ENCODE measurements at places on chromosomes 2 and 18. TPM values are rescaled to one million over a fixed set of nuclear protein-coding genes. Genes with fewer than 3 reads are reported as not detected.

DNA sequence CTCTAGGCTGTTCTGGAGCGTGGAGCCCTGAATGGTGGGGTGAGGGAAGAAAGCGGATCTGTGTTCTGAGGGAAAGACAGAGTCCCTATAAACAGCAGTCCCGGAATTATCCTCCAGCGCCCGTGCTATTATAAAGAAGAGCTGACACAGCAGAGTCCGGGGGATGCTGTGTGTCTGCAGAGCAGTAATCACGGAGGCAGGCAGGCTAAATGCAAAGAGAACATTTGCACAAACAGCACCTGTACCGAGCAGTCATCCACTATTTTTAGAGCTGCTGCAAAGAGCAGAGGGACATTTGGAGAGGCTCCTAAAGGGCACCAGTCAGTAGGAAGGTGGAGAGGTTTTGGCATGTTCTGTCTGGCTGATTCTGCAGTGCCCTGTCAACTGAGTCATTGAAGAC, 293.8 kb upstream of the SLC14A2 start:
- H3K27ac ChIP-seq, result no peak overlapping the region
- no peaks in the 10 kb centered on the region for H3K27me3 ChIP-seq
- no peaks in the 10 kb centered on the region for H3K36me3 ChIP-seq
- H3K4me3 ChIP-seq, result no peak overlapping the region
- H3K4me1 ChIP-seq, result peaks cover 44% of the 10 kb centered on the region

DNA sequence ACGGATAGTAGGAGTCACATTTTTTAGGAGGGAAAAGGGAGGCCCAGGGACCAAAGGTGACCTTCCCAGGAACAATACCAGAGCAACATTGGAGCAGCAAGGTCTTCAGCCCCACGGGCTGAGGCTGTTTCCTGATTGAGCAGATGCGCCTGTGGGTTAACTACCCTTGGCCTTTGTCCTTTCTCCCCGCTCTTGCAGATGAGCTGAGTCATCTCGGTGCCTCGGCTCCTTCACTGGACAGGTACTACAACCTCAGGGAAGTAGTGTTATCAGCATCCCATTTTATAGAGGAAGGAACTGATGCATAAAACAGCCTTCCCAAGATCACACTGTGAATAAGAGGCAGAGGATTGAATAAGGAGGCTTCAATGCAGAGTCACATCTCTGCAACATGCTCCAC, 43.5 kb downstream of the DHRS9 start:
- no peak for DNase-seq
- no peak overlapping the region for H3K4me3 ChIP-seq
- H3K27me3 ChIP-seq, result peaks cover 7% of the 10 kb centered on the region
- H3K27ac ChIP-seq, result no peak overlapping the region
- H3K4me1 ChIP-seq, result peaks cover 16% of the 10 kb centered on the region
- H3K36me3 ChIP-seq, result no peaks in the 10 kb centered on the region

DNA sequence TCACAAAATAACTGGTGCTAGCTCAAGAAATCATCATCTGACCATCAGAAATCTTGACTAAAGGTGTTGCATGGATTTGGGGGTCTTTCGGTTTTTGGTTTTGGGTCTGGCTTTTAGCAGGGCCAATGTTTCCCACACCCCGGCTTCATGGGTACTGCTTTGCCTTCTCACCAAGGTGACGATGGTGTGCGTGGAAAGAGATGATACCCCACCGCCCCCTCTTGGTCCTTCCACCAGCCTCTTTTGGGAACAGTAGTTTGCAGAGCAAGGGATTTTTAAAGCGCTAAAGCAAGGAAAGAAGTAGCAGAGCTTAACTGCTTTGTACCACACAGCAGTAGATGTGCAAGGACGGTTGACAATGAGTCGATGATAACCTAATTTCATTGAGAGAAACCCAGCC, 42.3 kb downstream of the BOLA3 start:
- peaks cover 12% of the 10 kb centered on the region for H3K36me3 ChIP-seq
- no peak overlapping the region for H3K27ac ChIP-seq
- no peak overlapping the region for H3K4me3 ChIP-seq
- peaks cover 6% of the 10 kb centered on the region for H3K4me1 ChIP-seq

Gene MFSD2B
- 0.61 TPM for total RNA-seq

- no peak overlapping the region for H3K4me3 ChIP-seq
- no peaks in the 10 kb centered on the region for H3K4me1 ChIP-seq
- no peak overlapping the region for H3K27ac ChIP-seq
- H3K27me3 ChIP-seq, result no peaks in the 10 kb centered on the region
Observed at GRCh38 chr2:187233811-187234210, 214.2 kb downstream of the CALCRL start.

Gene SPATA3
- total RNA-seq, result not detected

- H3K36me3 ChIP-seq, result no peaks in the 10 kb centered on the region
- no peak overlapping the region for H3K27ac ChIP-seq
- DNase-seq, result no peak
- H3K4me3 ChIP-seq, result no peak overlapping the region
- no peaks in the 10 kb centered on the region for H3K4me1 ChIP-seq
Observed at GRCh38 chr18:71887509-71887908, 656.6 kb downstream of the CBLN2 start.

GRCh38 chr2:110979471-110980338, 141.0 kb upstream of the BCL2L11 start:
- no peak for DNase-seq
- no peak overlapping the region for H3K27ac ChIP-seq
- peaks cover 12% of the 10 kb centered on the region for H3K4me1 ChIP-seq
- no peak overlapping the region for H3K4me3 ChIP-seq
- H3K36me3 ChIP-seq, result no peaks in the 10 kb centered on the region
- no peaks in the 10 kb centered on the region for H3K27me3 ChIP-seq

- H3K27ac ChIP-seq, result no peak overlapping the region
- no peaks in the 10 kb centered on the region for H3K27me3 ChIP-seq
- peaks cover 14% of the 10 kb centered on the region for H3K4me1 ChIP-seq
- H3K36me3 ChIP-seq, result peaks cover 20% of the 10 kb centered on the region
- no peak overlapping the region for H3K4me3 ChIP-seq
Observed at GRCh38 chr18:55981712-55982475, 393.9 kb upstream of the TCF4 start.

Gene CNOT9
- 93.5 TPM for total RNA-seq

Gene OXER1
- 1.7 TPM for total RNA-seq

Gene NTSR2
- not detected for total RNA-seq

Measured in neural crest cell (in vitro differentiated cells).